ENCODE measurements at places on chromosomes 7 and 10. TPM values are rescaled to one million over a fixed set of nuclear protein-coding genes. Genes with fewer than 3 reads are reported as not detected.

DNA sequence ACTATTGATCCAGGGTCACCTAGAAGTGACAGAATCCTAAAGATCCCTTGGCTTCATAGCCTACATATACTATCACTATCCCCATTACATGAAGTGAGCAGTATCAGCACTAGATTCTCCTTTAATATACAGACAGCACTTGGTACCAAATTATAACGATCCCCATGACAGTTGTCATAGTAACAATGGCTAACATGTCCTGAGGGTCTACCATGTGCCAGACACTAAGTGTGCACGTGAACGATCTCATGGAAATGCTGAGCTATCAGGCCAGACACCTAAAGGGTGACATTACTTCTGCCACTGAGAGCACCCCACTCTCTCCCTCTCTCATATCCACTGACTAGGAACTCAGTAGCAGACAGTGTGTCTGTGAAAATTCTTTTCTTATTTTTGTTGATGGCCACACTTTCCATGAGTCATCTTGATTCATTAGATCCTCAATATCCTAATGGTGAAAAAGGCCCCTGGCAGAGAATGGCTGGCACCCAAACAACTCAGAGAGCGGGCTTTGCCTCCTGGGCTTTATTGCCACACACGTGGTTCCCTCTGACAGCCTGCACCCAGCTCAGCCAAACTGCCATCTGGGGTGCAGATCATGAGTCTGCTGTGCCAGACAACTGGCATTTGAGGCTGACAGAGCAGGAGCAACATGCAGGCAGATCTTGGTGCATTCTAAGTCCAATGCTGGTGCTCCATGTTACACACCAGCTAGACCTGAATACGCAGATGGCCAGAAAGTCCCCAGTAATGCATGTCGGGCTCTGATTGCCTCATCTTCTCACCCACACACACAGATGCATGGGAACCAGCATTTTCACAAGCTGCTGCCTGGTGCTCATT is 176.3 kb downstream of the DGKI start:
- peak; percentile 86 for DNase-seq

PHKG1 gene
- total RNA-seq = 0.38 TPM

DNA sequence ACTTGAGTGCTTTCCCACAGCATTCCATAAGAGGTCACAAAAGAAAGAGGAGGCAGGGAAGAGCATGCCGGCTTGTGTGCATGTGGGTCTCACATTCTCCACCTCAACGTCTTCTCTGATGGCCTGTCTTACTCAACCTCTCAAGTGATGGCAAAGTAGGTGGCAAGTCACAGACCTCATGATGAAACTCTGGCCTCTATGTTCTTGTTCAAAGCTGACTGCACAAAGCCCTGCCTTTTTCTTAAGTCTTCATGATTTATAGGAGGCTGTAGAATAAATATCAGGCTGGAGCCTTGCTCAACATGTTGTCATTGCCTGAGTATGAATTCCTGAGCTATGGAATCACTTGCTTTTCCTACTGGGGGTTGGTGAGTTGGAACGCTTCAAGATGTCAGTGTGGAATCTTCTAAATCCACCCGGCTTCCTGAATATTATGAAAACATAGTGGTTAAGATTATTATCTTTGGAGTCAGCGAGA is 213.6 kb upstream of the INHBA start:
- peak; percentile 99 for DNase-seq

PPP1R3C gene
- 101 TPM for total RNA-seq

PDE6C gene
- total RNA-seq = not detected

GRCh38 chr10:68301790-68302502 is 29.9 kb upstream of the HNRNPH3 start:
- DNase-seq = peak; percentile 62

Data from LHCN-M2 (cell line).